Mammary epithelial cell (primary cell): ENCODE measurements at places on chromosomes 3 and 15.

- peak; percentile 27 for DNase-seq
Observed at GRCh38 chr3:63576846-63577245, 75.6 kb upstream of the SNTN start.

GRCh38 chr3:177332955-177333354, 135.7 kb upstream of the TBL1XR1 start:
- no peak for DNase-seq

DNA sequence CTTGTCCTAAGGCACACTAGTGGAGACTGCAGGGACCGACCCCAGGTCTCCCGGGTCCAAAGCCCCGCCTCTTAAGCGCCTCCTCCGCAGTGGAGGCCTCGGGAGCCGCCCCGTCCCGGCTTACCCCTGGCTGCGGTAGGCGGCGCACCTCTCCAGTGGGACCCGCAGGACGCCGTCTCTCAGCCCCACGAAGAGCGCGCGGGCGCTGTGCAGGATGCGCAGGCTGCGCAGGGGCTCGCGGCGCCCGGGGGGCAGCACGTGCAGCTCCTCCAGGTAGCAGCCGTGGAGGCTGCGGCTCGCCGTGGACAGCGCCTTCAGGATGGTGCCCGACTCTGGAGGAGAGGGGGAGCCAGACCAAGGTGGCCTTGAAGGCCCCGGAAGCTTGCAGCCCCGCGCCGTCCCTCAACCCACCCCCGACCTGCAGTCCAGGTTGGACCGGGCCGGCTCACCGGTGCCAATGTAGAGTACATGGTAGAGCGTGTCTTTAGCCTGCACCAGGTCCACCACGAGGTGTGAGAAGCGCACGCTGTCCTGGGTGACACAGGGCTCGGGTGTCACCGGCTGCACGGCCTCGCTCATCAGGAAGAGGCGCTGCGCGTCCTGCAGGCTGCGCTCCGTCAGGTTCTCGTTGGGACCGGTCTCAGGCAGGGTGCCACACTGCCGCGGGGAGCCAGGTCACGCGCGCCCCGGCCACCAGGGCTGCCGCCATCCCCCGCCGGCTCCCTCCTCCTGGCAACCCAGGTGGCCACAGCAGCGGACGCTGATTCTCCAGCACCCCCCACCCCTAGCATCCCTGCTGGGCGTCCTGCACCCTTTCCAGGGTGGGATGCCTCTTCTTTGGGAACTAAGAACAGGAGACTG, 105.5 kb downstream of the SEMA5B start:
- no peak for DNase-seq

GRCh38 chr3:193870376-193871219, 265.4 kb upstream of the HES1 start:
- DNase-seq: peak; percentile 98

GRCh38 chr15:60372756-60373155, 25.0 kb downstream of the ANXA2 start:
- no peak for DNase-seq

GRCh38 chr3:187315872-187316271, 24.3 kb upstream of the MASP1 start:
- peak; percentile 50 for DNase-seq

- DNase-seq: no peak
Observed at GRCh38 chr3:57157545-57157944, 7.6 kb downstream of the IL17RD start.
